ENCODE measurements at places on chromosomes 16 and 17.

- DNase-seq = no peak
Measured at GRCh38 chr17:44608727-44609435, 47.4 kb upstream of the MEIOC start.

DNA sequence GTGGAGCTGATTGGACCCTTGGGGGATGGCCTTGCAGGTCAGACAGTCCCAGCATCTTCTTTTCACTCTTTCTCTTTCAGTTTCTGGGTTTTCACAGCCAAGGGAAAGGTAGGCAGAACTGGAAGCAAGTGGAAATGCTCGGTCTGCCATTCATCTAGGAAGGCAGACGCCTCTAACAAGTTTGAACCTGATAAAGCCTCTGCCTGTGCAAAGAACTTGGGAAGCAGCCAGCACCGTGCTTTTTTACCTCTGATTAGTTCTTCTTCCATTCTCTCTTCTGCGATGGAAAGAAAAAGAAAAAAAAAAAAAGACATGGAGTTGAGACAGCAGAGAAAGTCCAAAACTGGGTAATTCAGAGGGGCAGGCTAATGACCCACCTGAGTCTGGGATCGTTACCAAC, 997.8 kb upstream of the EEF2KMT start:
- no peak for DNase-seq

- DNase-seq = no peak
Measured at GRCh38 chr16:5381481-5381880, 283.9 kb upstream of the EEF2KMT start.

DNA sequence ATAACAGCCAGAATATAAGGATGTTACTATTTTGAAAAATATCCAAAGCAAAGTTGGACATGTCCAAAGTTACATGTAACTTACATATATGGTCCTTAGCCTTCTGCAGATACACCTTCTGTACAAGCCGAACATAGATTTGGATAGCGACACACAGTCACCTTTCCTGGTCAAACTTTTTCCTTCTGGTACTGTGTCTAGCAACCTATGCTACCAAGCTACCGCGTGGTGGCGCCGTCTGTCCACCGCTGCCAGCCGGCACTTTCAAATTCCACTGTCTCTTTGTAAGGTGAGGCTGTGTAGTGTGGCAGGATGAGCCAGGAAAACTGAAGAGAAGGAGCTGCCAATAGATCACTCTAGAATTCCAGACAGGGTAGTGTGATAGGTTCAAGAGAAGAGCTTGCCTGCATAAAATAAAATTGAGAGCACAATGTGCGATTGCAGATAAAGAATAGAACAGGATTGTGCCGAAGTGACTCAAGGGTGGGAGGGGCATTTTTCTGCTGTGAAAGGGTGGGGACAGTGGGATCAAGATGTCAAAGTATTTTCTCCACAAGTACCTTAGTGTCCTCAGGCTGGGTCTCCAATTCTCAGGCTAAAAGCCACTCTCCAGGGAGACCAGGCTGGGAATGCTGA, 366.9 kb downstream of the SLC39A11 start:
- DNase-seq = peak; percentile 31

DNA sequence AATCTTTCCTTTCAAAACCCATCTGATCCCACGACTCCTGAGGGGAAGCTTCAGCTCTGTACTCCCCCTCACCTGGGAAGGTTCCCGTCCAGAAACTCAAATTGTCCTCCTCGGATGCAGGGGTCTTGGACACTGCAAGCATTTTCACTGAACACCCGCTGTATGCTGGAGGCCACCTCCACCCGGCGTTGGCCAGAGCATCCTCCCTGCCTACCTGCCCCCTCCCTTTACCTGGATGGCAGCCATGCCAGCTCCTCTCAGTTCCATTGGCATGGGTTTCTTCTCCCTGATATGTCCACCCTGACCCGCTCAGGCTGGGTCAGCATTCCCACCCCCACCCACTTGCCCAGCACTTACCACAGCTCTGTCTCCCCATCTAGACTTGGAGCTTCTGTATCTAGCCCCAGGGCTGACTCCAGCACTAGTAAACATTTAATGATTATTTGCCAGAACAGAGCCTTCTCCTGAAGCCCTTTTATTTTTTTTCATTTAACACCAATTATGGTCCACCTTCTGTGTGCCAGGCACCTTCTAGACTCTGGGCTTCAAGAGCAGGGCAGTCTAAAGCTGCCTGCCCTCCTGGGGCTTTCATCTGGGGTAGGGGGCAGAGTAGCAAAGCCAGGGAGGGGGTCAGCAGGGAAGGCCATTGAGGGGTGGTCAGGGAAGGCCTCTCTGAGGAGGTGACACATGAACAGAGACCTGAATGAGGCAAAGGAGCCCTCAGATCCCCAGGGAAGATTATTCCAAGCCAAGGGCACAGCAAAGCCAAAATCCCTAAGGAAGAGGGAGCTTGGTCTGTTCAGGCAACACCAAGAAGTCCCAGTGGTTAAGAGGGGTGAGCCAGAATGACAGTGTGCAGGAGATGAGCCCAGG, 8.9 kb upstream of the KRT19 start:
- DNase-seq = no peak

DNA sequence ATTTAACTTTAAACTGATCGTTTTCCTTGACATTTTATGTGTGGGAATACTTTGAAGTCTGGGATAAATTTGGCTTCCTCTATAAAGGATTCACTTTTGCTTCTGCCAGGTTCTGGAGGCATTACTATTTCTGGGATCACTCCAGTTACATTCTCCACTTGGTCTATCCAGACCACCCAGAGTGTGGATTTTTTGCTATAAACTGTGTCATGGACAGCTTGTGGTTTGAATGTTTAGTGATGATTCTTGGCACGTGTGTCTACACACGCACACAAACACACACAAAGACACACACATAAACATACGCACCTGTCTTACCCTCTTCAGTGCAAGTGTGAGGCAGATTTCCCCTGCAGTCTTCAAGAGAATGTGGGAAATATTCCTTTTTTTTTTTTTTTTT, 27.4 kb upstream of the MSI2 start:
- no peak for DNase-seq

DNA sequence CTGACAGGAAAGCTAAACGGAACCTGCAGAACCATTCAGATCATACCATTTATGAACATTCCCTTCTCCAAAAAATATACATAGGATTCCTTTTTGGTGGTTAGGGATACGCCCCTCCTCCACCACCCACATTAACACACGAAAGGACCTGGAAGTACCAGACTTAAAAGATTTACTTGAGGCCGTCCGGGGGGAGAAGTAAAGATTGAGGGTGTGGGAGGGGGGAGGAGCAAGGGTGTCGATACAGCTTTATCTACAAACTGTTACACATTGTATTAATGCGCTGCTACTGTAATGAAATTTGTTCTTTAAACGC, 537 bp downstream of the PALB2 start:
- DNase-seq = no peak

- no peak for DNase-seq
Measured at GRCh38 chr17:38733282-38733981, 3.3 kb downstream of the CISD3 start.

DNA sequence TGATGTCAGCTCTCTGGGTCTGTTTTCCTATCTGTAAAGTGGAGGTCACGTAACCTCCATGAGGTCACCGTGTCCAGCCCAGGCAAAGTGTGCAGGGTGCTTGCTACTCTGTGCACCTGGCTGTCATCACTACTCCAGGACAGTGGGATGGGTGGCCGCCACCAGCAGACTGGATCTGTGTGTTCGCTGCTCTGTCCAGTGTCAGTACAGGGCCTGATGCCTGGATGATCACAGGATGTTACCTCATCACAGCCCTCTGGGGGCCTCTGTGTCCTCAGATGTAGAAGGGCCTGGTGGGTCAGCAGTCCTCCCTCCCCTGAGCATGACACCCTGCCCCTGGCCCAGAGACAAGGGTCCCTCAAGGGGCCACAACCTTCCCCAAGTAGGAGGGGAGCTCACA, 80.0 kb downstream of the KCNJ18 start:
- no peak for DNase-seq

GRCh38 chr17:17570140-17570797, 21.2 kb downstream of the PEMT start:
- no peak for DNase-seq

DNA sequence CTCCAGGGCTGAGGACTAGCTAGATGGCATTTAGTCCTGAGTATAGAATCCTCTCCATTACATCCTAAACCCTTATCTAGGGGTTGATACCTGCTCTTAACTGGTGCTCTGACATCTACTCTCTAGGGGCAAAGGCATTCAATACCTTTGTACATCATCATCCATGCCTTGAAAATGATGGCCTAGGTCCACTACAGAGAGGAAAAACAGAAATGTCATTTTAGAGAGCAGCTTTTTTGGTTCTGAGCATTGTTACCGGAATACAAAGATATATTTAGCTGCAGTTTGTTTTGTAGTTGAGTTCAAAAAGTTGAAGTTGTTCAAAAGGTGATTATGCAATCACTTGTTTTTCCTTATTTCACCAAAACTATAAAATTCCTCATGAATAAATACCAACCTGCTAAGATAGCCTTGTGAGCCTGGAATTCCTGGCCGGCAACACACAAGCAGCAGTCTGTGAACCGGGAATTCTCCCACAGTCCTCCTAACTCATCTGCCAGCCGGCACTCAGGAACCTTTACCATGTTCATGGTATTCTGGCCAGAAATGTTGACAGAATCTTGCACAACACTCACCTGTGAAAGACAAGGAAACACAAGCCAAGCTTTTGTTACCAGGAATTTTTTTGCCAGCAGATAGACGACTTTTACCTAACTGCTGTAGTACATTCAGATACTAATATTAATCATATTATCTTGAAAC, 35.4 kb downstream of the NXPH3 start:
- no peak for DNase-seq

DNA sequence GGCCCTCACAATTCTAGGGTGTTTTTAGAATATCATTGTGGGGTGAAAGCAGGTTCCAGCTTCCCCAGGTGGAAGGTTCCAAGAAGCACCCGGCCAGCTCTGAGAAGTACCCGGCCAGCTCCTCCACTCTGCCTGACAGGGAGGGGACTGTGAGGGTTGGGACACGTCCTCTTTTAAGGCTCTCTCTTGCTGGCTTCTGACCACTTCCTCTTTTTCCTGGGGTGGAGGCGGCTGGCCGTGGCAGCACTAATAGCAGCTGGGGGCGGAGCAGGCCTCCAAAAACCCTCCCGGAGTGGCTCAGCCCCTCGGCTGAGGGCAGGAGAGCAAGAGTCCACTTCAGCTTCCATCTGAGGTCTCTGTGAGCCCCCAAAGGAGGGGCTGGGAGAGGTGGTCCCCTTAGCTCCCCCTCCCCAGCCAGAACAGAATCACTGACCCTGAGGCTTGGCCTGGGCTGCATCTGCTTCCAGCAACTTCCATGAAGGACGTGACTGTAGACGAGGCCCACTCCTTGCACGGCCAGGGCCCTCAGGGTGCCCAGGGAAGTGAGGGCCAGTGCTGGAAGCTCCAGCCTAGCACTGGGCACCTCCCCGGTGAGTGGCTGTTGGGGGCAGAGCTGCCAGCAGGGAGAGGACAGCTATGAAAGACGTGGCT, 26.7 kb upstream of the PLCG2 start:
- DNase-seq = no peak

DNA sequence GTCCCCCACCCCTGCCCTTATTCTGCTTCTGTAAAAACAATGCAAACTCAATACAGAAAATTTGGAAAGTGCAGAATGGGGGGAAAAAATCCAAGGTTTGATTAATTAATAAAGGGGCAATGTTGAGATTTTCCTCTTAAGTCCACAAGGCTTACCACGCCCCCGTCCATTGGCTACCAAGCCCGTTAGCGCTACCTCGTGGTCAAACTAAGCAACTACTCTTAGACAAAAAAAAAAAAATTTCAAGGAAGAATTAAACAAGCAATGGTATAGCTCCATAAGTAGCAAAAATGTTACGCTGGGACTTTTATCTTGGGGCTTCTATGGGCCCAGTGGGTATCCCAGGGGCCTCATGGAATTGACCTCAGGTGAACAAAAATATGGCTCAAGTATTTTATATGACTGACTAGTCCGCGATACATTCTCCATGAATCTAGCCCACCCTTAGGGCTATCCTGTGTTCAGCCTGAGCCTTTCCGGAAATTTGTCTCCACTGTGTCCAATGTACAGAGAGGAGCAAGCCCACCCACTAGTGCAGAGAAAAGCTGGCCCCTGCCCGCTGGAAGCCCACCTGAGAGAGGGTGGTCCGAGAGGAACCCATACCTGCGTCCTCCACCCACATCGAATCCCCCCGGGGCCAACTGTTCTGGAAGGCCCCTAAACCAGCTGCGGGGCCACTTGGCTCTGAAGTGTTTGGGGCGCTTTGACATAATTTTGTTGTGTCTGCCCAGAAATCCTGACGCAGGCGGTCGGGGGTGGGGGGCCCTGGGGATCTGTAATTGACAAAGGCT, 19.1 kb upstream of the TEX2 start:
- peak; percentile 57 for DNase-seq

GRCh38 chr17:57406131-57406980, 150.0 kb downstream of the MSI2 start:
- no peak for DNase-seq

DNA sequence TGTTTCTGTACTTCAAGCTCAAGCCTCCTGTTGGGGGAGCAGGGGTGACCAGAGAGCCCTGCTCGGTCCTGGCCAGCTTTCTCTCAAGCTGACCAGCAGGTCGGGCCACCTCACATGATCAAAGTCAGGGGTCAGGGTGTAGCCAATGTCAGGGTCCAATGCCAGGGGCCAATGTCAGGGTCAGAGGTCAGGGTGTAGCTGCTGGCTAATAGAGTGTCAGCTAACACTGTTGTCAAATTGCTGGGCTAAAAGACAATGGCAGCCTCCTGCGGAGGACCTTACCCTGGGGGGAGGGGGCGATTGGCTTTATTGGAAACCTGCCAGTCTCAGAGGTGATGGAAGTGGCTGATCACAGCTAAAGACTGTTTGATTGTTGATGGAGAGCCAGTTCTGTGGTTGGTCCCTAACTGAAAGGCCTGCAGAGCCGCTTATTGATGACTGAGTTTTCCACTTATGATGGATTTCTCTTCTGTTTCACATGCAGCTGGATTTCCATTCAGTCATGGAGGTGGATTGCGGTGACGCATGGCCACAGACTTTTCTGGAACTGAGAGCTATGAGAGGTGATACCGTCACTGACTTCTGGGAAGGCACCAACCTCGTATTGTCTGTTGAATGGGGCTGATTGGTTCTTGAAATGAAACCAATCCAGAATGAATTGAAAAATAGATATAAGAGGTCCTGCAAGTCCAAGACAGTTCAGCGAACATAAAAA, 97.4 kb upstream of the ZFHX3 start:
- no peak for DNase-seq

GRCh38 chr16:72021043-72021442, 12.5 kb downstream of the DHODH start:
- DNase-seq = no peak

- DNase-seq = no peak
Measured at GRCh38 chr16:56894331-56894917, 29.4 kb downstream of the SLC12A3 start.

- no peak for DNase-seq
Measured at GRCh38 chr16:19919142-19919541, 34.5 kb upstream of the GPRC5B start.

- no peak for DNase-seq
Measured at GRCh38 chr17:15971098-15971678, 26.3 kb downstream of the ADORA2B start.

- DNase-seq = no peak
Measured at GRCh38 chr16:68288252-68288650, 22.5 kb downstream of the SLC7A6OS start.

Data from smooth muscle cell of the brain vasculature (primary cell).